ENCODE measurements at places on chromosomes 2 and 18.

GRCh38 chr2:131094463-131095281 lies 1.4 kb upstream of the FAM168B start:
- DNase-seq: no peak

- DNase-seq: no peak
These were observed 54.3 kb upstream of the AGPS start for GRCh38 chr2:177338177-177338721.

DNA sequence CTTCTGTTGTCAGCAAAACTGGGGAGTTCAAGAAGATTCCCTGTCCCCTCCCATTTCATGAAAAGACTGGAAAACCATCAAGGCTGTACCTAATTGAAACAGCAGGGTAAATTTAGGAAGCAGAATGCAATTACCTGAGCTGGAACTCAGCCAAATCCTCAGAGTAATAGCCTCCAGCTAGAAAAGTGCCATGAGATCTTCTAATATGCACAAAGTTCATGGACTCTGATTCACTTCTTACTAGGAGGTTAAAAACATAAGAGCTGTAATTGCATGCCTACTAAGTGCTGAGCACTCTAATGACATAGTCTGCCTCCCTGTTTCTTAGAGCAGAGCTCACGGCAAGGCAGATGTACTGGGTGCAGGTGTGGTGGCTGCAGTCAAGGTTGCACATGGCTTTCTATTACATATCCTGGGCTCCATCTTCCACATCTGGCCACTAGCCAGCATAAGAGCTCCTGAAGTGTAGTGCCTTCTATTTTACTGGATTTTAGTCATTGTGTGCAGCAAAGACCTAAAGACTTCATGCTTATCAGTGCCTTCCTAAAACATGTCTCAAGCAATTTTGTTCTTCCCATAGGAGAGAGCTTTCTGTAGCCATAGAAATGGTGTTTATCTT lies 341.7 kb downstream of the PTPRM start:
- DNase-seq: no peak

- no peak for DNase-seq
These were observed 157.1 kb upstream of the LRRTM1 start for GRCh38 chr2:80461505-80462197.

GRCh38 chr2:18312818-18313217 lies 247.6 kb downstream of the RDH14 start:
- DNase-seq: no peak

- DNase-seq: no peak
These were observed 188.7 kb downstream of the FTCDNL1 start for GRCh38 chr2:199662255-199662654.

DNA sequence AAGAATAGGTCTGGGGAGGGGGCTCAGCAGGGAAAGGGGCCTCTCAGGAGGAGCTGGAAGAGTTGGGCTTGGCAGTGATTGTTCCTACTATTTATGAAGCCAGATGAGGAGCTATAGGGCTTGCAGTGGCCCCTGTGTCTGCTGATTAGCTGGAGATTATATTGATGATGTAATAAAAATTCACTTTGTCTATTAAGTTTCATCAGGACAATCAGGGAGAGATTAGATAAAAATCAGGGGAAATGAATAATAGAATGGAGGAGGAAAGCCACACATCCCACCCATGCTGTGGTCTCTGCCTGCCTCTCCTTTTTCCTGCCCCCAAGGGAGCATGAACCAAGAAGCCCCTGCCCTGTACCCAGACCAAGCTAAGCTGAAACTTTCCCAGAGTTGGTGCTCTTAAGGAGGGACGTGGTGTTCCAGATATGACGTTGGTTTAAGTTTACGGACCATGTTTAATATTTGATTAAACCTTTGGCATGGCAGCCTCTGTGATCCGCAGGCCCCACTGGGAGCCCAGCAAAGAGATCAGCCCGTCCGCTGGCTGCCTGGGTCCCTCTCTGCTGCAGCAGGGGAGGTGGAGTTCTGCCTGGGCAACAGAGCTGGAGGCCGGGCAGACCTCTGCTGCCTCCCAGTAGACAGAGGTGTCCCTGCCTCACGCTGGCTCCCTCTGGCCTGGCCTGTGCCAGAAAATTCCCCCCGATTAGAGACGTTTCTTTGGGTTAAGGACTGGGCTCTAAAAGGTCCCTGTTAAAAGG lies 15.3 kb downstream of the CELF4 start:
- DNase-seq: no peak

GRCh38 chr2:135689679-135690078 lies 52.0 kb upstream of the UBXN4 start:
- no peak for DNase-seq

DNA sequence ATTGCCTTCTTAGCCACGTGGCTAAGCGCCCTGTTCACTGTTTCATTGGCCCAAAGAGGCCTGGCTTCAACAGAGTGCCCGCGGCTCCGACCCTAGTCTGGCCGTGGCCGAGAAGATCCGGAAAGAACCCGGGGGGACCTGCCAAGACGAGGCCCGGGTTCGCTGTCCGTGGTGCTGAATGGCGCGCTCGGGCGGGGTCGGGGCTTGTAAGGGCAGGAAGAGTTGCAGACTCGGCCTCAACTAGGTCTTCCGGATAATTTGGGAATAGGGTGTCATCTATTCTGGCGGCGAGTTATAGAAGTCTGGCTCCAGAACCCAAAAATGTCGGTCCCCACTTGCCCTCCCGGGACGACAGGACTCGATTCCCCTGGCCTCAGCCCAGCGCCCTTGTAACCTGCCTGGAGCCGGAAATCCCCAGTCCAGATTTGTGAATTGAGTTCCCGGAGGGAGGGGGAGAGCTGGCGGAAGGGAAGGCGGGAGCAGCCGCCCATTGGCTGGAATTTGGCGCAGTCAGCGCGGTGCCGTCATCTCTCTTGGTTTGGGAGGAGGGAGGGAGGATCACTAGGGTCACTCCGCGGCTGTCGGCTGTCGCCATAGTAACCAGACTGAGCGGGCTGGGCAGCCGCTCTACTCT lies 3.5 kb downstream of the CDK5R2 start:
- DNase-seq: peak; percentile 73

DNA sequence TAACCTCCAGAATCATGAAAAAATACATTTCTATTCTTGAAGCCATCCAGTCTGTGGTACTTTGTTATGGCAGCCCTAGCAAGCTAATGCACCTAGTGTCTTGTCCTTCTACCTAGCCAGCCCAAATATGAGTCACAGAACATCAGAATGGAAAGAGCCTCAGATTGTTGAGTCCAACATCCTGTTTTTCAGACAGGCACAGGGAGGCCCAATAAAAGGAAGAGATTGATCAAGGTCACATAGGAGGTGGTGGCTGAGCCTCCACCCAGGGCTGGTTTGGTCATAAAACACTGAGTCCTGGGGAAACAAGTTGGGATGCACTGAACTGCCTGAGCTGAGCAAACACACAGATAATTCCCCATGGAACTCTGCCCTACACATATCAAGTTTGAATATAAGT lies 195.5 kb downstream of the TTC32 start:
- DNase-seq: no peak

GRCh38 chr2:128449226-128450061 lies 130.8 kb upstream of the HS6ST1 start:
- DNase-seq: no peak

DNA sequence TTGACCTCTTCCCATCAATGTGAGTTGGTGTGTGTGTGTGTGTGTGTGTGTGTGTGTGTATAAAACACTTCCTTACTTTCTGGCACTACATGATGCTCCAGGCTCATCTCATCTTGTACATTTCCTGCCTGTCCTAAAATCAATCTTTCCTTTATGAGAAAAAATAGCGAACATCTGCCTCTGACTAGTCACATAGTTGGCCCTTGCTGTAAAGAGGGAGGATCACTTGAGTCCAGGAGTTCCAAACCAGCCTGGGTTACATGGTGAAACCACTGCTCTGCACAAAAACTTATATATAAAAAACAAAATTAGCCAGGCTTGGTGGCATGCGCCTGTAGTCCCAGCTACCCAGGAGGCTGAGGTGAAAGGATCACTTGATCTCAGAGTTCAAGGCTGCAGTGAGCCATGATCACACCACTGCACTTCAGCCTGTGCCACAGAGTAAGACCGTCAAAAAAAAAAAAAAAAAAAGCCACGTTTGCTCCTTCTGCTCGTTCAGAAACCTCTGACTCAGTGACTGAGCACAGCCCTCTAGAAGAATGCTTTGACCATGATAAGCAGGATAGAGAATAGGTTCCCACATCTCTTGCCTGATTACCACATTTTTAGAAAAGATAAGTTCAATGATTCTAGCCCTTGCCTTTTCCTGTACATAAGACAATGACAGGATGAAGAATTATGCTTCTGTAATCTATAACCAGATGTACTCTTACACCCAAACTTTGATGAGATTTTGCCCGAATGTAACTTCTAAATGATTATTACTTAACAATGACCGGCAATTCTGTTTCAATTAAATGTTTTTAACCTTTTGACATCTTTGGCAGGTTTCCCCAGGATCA lies 45.2 kb upstream of the ST3GAL5 start:
- peak; percentile 25 for DNase-seq

GRCh38 chr18:73824671-73825070 lies 323.0 kb downstream of the FBXO15 start:
- no peak for DNase-seq

GRCh38 chr2:103361712-103362111 lies 599.9 kb downstream of the TMEM182 start:
- DNase-seq: no peak

GRCh38 chr2:11753452-11753885 lies 7.0 kb downstream of the LPIN1 start:
- peak; percentile 65 for DNase-seq

GRCh38 chr2:220442012-220442411 lies 814.6 kb downstream of the SLC4A3 start:
- no peak for DNase-seq

Measured in activated CD8-positive, alpha-beta T cell treated with anti-CD3 and anti-CD28 coated beads for 36 hours (primary cell).